ENCODE measurements at places on chromosomes 3 and 15.

- no peak for DNase-seq
These were observed 228.8 kb upstream of the LYSMD4 start for GRCh38 chr15:99962006-99962561.

DNA sequence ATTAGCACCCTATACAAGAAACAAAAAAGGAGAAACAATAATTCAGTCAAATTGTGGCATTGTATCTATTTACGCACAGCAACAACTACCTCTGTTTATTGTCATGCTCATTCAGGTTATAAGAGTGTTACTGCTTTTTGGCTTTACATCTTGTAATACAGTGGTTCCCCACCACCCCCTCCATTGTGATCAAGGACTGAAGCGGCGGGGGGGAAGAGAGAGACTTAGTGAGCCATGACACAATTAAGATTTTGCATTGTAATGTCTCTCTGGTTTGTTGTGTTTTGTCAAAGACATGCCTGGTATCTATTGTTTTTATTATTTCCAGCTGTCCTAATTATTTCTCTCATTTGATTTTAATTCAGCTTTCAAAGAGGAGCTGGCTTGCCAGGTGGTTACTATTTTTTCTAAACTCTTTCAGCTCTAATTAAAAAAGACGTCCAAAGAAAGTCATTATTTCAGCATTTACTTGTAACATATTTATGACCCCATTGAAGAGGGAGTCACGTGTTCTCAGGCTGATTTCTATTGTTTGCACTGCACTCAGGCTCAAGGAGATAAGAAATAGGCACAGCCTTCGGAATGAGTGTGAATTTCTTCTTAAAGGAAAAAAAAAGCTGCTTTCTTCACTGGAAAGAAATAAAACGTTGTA lies 234.4 kb upstream of the TBL1XR1 start:
- no peak for DNase-seq

DNA sequence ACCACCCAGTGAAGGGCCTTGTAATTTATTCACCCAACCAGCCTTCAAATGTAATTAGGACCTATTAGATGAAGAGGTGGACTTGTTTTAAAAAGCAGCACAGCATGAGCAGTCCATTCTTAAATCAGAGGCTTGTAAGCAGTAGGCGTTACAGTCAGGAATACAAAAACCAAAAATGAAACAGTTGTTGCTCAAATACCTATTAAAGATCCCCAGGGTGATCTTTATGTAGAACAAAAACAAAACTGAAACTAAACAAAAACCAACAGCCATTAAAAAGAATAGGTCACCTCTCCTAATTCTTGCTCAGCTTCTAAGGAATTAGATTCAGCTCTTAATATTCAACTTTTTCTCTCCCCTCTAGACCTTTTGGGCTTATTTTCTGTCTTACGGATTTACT lies 104.9 kb upstream of the ST8SIA2 start:
- DNase-seq: no peak

- no peak for DNase-seq
These were observed 180.1 kb downstream of the ATG7 start for GRCh38 chr3:11452312-11452711.

DNA sequence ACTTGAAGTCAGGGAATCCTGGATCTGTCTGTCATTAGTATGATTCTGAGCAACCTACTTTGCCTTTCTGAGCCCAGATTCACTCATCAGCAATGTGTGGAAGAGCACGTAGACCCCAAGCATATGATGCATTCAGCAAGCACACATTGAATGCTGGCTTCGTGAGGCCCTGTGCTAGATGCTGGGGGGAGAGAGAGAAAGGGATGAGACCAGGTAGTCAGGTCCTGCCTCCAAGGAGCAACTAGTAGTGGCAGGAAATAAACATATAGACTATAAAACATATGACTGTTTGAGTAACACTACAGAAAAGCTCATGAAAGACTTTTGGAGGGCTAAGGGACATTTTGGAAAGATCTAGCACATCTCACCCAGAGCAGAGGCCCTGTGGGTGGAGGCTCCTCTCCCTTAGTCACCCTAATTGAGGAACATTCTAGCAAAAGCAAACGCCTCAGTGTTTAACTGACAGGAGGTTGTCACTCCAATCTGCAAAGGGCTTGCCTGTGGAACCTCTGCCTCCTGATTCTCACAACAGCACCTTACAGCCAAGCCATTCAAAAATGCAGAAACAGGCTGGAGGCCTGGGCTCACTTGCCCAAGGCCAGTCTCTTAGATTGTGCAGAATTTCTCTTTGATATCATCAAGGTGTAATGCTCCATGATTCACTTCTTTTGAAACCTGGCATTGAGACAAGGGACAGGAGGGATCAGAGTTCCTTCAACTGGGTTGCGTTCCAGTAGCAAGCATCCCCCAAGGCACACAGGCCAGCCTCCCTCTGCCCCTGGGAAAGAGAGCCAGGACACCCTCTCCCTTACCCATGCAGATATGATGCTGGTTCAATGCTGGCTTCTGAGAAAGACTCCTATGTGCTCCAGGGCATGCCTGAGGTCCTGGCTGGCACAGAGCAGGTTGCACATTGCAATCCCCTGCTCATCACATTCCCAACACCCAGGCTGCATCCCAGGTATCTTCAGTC lies 26.1 kb downstream of the STARD5 start:
- no peak for DNase-seq

DNA sequence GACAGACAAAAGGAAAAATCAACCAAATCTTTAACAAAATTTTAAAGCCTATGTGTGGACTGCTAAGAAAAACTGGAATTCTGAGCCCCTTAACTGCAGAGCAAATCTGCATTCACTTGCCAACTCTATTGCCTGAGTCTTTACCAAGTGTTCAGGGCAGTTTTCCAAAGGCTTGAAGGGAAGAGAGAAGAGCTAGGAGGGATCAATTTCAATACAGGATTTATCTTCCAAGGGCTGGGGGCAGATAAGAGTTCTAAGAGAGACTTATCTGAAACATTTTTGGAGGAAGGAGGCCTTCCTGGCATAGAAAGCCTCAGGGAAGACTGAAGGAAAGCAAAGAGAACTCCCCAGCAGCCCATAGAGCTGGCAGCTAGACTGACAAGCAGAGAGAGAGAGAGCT lies 31.4 kb upstream of the LSAMP start:
- DNase-seq: no peak

GRCh38 chr15:93043621-93044300 lies 45.2 kb downstream of the RGMA start:
- DNase-seq: no peak

GRCh38 chr3:134590766-134591165 lies 60.1 kb downstream of the KY start:
- no peak for DNase-seq

DNA sequence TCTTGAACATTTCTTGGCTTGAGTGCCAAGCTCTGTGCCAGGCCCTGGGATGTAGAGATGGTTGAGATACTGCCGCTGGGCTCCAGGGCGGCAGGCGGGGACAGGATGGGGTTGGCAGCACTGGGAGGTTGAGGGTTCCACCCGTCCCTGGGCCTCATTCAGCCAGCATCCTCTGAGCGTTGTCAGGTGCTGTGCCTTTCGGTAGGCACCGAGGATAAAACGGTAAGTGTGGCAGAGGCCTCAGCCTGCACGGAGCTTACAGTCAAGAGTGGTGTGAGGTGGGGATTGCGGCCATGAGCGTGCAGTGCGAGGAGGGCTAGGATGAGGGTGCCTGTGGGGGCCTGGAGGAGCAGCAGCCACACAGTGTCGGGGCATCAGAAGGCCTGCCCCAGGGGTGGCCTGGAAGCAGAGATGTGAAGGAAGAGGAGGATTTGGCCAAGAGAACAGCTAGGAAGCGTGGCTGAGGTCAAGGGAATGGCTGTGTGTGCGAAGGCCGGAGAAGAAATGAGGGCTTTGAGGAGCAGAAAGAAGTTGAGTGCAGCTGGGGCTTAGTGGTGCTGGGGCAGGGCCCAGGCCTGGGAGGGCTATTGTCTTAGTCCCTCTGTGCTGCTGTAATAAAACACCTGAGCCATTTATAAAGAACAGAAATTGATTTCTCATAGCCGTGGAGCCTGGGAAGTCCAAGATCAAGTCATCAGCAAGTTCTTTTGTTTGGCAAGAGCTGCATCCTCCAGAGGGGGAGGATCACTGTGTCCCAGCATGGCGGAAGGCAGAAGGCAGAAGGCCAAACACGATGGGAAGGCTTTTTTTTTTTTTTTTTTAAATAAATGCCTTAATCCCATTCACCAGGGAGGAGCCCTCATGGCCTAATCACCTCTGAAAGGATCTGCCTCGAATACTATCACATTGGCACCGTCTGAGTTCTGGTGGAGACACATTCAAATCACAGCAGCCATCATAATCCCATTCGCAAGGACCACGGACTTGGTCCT lies 22.7 kb downstream of the CORO2B start:
- no peak for DNase-seq

DNA sequence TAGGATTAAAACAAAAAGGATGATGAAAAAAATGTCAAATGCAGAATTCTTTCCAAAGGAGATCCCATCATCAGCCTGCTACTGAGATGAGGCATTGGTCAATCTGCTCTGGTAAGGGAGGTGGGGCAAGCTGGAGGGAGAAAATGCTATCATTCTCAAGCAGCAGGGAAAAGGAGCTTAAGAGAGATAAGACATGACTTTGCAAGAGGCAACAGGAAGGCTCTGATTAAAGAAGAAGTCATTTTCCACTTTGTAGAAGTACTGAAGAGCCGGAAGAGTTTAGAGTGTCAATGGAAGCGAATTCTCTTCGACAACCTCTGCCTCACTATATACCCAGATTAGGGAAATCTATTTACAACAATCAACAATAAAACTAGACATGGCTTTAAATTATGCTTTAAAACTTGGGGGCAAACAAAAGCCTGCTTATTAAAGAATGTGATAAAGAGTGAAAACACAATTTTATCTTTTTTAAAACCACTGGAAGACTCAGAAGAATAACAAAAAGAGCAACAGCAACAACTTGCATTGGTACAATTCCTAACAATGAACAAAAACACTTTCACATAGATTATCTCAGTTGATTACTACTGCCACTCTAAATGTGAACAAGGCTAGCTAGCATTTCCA lies 81.8 kb upstream of the NANOGP8 start:
- DNase-seq: no peak

DNA sequence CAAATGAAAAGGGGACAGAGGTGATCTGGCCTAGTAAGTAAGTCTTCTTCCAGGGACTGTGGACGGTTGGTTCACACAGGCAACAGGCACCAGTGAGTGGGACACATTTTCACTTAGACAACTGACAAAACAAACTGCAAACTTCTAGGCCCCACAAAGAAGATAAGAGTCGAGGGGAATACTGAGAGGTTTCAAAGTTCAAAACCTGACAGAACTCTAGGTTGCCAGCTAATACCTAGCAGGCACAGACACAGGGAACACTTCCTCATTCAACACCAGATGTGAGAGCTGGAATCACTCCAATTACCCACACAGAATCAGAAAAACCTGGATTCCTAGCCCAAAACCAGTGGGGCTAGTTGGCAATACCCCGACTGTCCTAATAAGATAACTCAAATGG lies 621.7 kb downstream of the ZPLD1 start:
- no peak for DNase-seq

- no peak for DNase-seq
These were observed at the start of the genes CHDH and IL17RB for GRCh38 chr3:53846134-53846850. TSS of gene CHDH (minus strand) at chr3:53846419. CDS start at chr3:53824008, 22,411 bp downstream. TSS of gene IL17RB (plus strand) at chr3:53846568. CDS start at chr3:53846589, 21 bp downstream.

DNA sequence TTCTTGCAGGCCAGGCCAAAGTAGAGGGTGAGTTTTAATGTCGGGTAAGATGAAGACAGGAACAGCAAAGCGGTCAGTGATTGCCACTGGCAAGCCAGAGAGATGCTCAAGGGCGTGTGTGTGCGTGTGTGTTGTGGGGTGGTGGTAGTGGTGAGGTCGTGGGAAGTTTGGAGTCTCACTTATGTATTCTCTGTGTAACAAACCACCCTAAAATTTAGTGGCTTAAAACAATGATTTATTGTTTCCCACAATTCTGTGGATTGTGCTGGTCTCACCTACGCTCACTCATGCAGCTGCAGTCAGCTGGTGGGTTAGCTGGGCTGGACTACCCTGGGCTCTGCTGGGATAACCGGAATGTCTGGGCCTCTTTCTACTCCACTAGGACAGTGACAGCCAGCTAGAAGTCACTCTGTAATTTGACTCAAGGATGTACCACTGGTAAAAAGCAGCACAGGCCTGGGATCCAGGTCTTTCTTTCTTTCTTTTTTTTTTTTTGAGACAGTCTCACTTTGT lies 50.9 kb upstream of the BHLHE40 start:
- DNase-seq: no peak

DNA sequence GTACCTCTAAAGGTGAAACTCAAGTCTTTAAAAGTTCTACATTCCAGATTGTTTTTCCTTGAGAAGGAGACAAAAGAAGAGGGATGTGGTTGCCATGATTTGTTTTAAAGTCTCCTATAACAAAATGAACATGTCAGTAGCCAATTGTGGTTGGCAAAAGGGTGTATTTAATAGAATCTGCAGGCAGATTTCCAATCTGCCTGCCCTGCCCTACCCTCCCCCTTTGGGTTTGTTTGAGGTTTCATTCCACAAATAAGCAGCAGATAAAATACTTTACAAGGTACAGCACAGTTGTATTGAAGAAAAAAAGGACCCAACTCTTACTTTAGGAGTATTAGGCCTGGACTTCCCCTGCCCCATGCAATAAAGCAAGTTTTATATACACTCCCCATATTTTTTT lies 59.5 kb downstream of the MLH1 start:
- no peak for DNase-seq

DNA sequence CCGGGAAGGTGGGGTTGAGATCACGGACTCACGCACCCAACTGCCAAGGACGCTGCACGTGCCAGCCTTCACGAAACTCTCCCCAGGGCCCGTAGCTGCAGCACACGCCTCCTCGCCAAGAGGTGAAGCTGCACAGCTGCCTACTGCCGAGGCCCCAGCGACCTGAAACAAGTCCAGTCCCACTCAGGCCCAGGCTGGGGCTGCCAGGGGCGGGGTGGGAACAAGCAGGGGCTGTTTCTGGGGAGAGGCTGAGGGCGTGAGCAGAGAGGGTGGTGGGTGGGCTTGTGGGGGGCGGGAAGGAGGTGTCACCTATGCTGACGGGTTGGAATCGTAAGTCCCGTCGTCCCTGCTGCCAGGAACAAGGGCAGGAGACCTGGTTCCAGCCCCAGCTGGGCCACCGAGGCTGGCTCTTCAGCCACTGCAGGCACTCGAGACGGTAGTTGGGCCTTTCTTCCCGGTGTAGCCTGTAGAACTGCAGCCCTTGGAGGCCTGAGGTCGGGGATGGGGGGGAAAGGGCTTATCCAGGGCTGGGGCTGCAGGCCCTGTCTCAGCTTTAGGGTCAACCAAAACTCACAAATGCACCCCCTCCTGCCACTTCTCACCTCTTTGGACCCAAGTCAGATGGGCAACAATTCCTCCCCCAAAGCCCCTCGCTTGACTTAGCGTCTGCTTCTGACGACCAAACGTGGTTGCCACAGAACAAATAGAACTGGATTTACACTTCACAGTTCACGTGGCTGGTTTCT lies 44.4 kb downstream of the MUC20 start:
- no peak for DNase-seq

GRCh38 chr15:92920595-92921161 lies 20.6 kb downstream of the CHD2 start:
- DNase-seq: no peak

GRCh38 chr3:44674211-44674610 lies 25.7 kb downstream of the ZNF35 start:
- DNase-seq: no peak

DNA sequence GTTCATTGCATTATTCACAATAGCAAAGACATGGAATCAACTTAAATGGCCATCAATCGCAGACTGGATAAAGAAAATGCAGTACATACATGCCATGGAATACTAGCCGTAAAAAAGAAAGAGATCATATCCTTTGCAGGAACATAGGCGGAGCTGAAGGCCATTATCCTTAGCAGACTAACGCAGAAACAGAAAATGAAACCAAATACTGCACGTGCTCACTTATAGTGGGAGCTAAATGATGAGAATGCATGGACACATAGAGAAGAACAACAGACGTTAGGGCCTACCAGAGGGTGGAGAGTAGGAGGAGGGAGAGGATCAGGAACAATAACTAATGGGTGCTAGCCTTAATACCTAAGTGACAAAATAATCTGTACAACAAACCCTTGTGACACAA lies 57.9 kb downstream of the RASA2 start:
- DNase-seq: no peak
